ENCODE measurements at places on chromosomes 1 and 21. TPM values are rescaled to one million over a fixed set of nuclear protein-coding genes. Genes with fewer than 3 reads are reported as not detected.

DNA sequence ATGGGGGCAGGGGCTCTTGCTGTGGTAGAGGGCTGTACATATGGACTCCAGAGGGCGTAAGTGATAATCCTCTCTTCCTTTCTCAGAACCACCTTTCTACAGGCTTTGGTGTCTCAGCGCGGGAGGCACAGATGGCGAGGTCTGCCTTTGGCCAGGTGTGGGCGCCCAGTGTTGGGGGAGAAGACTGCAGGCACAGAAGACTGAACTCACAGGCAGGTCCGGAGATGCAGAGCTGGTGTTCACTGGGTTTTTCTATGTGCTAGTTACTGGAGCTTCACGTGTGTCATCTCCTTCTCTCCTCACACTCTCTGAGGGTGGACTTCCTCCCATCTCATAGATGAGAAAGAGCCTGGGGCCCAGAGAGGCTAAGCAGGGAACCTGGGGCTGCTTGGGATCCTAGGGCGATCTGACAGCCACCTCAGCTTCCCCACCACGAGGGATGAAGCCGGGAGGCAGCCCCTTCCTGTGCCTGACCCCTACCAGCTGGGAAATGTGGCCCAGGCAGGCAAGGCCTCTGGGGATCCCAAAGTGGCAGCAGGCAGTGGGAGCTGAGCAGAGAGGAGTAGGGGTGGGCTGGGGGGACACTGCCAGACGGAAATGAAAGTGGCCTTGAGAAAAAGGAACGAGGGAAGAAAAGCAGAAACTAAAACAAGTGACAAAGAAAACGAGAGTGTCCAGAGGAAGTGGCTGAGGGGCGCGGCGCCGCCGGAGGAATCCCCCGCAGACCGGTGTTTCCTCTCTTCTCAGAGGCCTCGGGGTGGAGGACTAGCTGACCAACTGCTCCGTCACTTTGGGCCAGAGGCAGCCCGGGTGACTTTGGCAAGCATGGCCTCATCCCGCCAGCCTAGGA is 191.6 kb downstream of the HIVEP3 start:
- peaks cover 42% of the 10 kb centered on the region for H3K4me1 ChIP-seq
- peak; percentile 46 for DNase-seq
- H3K27ac ChIP-seq = peak overlapping the region; percentile 82
- no peaks in the 10 kb centered on the region for H3K27me3 ChIP-seq

The TMEM52 gene
- total RNA-seq = 0.70 TPM

DNA sequence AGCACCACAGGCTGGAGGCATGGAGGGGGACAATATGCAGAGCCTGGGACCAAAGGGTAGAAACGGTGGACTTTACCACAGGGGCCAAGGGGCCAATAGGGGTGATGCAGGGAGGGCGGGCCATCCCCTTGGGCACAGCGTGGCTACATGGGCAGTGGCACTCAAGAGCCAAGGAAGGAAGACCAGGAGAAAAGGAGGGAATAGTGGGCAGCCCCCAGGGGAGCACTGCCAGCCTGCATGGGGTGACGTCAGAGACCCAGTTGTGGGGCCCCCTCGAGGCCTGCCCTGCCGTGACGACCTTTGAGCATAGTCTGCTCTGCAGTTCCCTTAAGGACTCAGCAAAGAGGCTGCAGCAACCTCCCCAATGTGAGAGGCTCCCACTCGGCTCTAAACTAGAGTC is 95.5 kb upstream of the TMPRSS2 start:
- H3K27ac ChIP-seq = no peak overlapping the region
- H3K4me3 ChIP-seq = no peak overlapping the region
- peaks cover 6% of the 10 kb centered on the region for H3K27me3 ChIP-seq
- H3K4me1 ChIP-seq = no peaks in the 10 kb centered on the region
- H3K36me3 ChIP-seq = no peaks in the 10 kb centered on the region

- H3K4me3 ChIP-seq = no peak overlapping the region
- peaks cover 2% of the 10 kb centered on the region for H3K36me3 ChIP-seq
- DNase-seq = no peak
- H3K27me3 ChIP-seq = peaks cover 69% of the 10 kb centered on the region
These were observed 5.8 kb downstream of the OLIG1 start for GRCh38 chr21:33075596-33076195.

The ANGPTL7 gene
- not detected for total RNA-seq

DNA sequence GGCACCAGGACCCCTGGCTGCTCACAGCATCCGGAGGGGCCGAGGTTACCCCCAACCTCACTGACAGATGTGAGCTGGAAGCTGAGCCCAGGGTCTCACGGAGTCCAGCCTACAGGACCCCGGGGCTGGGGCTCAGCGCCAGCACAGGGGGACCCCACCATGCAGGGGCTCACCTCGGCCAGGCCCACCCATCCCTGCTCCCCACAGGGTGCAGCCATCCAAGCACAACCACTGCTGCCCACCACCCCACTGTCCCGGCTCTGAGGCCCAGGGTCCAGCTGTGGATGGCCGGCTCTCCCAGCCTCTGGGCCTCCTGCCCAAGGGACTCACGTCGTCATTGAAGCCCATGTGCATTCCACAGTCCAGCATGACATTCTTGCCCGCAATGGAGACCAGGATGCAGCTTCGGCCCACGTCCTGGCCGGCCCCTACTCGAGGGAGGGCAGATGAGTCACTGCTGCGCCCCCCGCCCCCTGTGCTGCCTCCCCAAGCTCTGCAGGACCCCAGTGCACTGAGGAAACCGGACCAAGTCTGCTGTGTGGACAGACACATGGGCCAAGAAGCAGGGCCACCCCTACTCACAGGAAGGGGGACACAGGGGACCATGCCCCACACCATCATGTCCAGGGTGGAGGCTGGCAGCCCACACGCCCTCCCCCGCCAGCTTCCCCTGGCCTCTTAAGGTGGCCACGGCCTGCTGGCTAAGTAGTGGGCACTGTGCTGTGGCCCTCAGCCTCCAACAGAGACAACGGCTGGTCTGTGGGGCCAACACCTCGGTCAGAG is 3.6 kb downstream of the INTS11 start:
- H3K27ac ChIP-seq = no peak overlapping the region
- H3K4me1 ChIP-seq = peaks cover 28% of the 10 kb centered on the region
- no peak overlapping the region for H3K4me3 ChIP-seq
- peaks cover 23% of the 10 kb centered on the region for H3K36me3 ChIP-seq
- H3K27me3 ChIP-seq = no peaks in the 10 kb centered on the region

GRCh38 chr1:17903386-17903785 is 148.3 kb downstream of the ACTL8 start:
- H3K27ac ChIP-seq = no peak overlapping the region
- H3K27me3 ChIP-seq = peaks cover 6% of the 10 kb centered on the region
- H3K4me1 ChIP-seq = no peaks in the 10 kb centered on the region
- DNase-seq = no peak
- H3K4me3 ChIP-seq = no peak overlapping the region
- no peaks in the 10 kb centered on the region for H3K36me3 ChIP-seq

DNA sequence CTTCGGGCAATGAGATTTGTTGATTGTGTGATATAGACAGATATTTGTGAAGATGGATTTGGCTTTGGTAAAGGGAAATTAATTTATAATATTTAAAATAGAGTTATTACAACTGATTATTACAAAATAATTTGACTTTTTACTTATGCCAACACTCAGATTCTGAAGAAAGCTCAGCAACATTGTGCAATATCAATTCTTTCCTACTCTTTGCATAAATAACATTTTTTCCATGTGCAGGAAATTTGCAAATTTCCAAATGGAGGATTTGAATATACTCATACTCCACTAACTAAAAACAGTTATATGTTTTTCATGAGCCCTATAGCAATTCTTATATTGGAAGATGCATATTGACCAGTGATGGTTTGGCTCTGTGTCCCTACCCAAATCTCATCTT is 676.4 kb upstream of the ADAMTS5 start:
- H3K36me3 ChIP-seq = no peaks in the 10 kb centered on the region
- H3K27me3 ChIP-seq = no peaks in the 10 kb centered on the region
- DNase-seq = no peak
- no peak overlapping the region for H3K4me3 ChIP-seq
- no peaks in the 10 kb centered on the region for H3K4me1 ChIP-seq

DNA sequence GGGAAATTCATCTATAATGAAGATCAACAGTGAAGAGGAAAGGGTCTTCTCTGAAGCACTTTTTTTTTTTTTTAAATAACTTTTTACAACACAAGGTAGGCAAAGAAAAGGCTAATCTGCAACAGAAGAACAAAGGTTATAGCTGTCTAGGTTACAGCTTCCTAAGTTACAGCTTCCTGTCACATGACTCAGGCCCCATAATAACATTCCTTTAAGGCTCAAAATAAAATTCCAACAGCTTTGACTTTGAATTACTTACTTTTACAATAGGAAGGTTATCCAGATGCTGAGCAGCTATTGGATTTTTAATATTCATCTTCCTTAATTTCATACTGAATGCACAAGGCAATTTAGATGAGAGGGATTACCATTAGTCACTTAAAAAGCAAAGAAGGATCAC is 40.4 kb upstream of the TMEM61 start:
- no peaks in the 10 kb centered on the region for H3K36me3 ChIP-seq
- H3K27ac ChIP-seq = no peak overlapping the region
- no peak overlapping the region for H3K4me3 ChIP-seq
- DNase-seq = no peak

The ARPC5 gene
- total RNA-seq = 271 TPM

The IFI44L gene
- total RNA-seq = 181 TPM

GRCh38 chr1:111399792-111400610 is 27.5 kb downstream of the OVGP1 start:
- no peak overlapping the region for H3K4me3 ChIP-seq
- H3K27me3 ChIP-seq = peaks cover 41% of the 10 kb centered on the region

DNA sequence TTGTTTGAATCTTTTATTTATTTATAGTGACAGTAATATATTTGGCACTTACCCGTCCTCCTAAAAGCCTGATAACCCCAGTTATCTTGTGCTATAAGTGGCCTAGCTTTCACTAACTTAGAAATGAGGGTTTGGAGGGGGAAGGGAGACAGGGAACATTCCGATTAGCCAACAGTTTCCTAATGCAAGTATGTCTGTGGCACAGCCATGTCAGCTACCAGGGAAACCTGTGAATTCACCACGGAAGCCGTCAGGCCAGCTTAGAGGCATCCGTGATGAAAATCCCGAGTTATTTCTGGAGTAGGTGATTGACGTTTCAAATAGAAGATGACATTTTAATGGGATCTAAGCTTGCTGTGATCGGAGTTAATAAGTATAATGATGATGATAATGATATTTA is 39.4 kb upstream of the BCL10 start:
- no peak overlapping the region for H3K4me3 ChIP-seq
- H3K27ac ChIP-seq = no peak overlapping the region
- no peak for DNase-seq
- H3K4me1 ChIP-seq = peaks cover 2% of the 10 kb centered on the region
- peaks cover 34% of the 10 kb centered on the region for H3K27me3 ChIP-seq

DNA sequence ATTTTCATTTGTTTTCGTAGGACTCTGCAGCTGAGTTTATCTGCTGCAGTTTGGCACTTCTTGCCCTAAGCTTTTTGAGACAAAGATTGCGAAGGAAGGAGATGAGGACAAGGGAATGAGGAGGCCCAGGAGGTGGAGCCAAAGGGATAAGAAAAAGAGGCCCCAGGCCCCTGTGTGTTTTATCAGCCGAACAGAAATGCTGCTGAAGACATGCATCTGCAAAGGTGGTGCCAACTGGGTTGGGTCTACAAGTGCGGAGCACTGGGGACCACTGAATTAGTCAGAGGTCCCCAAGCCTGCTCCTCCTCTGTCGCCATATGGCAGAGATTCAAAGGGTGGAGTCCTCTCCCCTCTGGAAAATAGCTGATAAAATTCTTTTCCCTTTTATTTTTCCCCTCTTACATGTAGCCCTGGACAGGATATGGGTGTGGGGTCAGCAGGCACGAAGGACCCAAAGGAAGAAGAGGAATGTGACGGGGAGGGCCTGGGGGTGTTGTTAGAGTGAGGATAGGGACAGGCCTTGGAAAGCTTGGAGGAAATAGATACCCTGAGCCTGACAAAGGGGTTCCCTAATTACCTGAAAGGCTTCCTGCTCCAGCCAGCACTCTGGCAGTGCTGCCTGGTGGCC is 2.7 kb downstream of the CD34 start:
- H3K36me3 ChIP-seq = no peaks in the 10 kb centered on the region
- no peak for DNase-seq
- no peak overlapping the region for H3K27ac ChIP-seq
- H3K27me3 ChIP-seq = peaks cover 52% of the 10 kb centered on the region

The DSCAM gene
- not detected for total RNA-seq

The TSTD1 gene
- 63.2 TPM for total RNA-seq

DNA sequence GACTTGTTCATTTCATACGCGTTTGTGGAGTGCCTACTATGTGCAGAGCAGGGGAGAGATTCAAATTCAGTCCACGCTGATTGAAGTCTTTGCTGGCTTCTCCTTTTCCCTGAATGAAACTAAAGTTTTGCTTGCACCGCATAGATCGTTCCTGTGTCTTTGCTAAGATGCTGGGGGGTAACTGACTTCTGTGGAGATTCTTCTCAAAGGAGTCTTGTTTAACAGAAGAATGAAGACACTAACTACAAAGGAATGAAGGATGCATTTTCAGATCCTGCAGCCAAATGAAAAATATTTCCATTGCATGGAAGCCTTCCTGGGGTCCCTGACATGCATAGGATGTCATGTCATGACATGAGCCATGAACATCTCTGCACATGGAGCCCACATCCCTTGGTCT is 26.9 kb upstream of the H6PD start:
- DNase-seq = no peak
- H3K36me3 ChIP-seq = no peaks in the 10 kb centered on the region
- peaks cover 16% of the 10 kb centered on the region for H3K4me1 ChIP-seq
- H3K27me3 ChIP-seq = peaks cover 44% of the 10 kb centered on the region

The TNFRSF8 gene
- total RNA-seq = 0.97 TPM

The CR2 gene
- total RNA-seq = not detected

The GPA33 gene
- total RNA-seq = 0.24 TPM

The CELF3 gene
- not detected for total RNA-seq

GRCh38 chr1:59703918-59704378 is 110.8 kb upstream of the HOOK1 start:
- DNase-seq = no peak
- H3K27ac ChIP-seq = no peak overlapping the region
- H3K4me1 ChIP-seq = peaks cover 5% of the 10 kb centered on the region
- H3K27me3 ChIP-seq = no peaks in the 10 kb centered on the region
- no peaks in the 10 kb centered on the region for H3K36me3 ChIP-seq
- no peak overlapping the region for H3K4me3 ChIP-seq

The PHF13 gene
- 12.6 TPM for total RNA-seq

GRCh38 chr1:114345930-114346479 is 165.0 kb downstream of the TRIM33 start:
- H3K36me3 ChIP-seq = peaks cover 5% of the 10 kb centered on the region
- H3K27me3 ChIP-seq = no peaks in the 10 kb centered on the region
- peak overlapping the region; percentile 97 for H3K27ac ChIP-seq
- H3K4me1 ChIP-seq = peaks cover 49% of the 10 kb centered on the region
- DNase-seq = no peak

DNA sequence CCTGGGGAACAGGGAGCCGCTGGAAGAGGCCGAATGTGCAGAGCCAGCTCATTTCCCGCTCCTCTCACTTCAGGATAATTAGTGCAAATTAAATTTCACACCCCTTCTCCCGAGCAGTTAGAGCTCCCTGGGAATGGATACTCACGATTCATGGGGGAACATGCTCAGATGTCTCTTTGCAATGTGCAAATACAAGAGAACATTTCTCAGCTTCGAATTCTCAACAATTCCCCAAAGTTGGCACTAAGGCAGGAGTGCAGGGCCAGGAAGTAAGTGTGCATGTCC is 54.9 kb downstream of the CAMK2N1 start:
- H3K4me3 ChIP-seq = no peak overlapping the region
- H3K36me3 ChIP-seq = no peaks in the 10 kb centered on the region
- peaks cover 16% of the 10 kb centered on the region for H3K27me3 ChIP-seq

The UBE2U gene
- not detected for total RNA-seq

GRCh38 chr1:240282061-240282830 is 190.6 kb downstream of the FMN2 start:
- no peak overlapping the region for H3K4me3 ChIP-seq
- no peaks in the 10 kb centered on the region for H3K27me3 ChIP-seq
- no peaks in the 10 kb centered on the region for H3K4me1 ChIP-seq
- no peak overlapping the region for H3K27ac ChIP-seq
- no peaks in the 10 kb centered on the region for H3K36me3 ChIP-seq
- DNase-seq = no peak

All from activated CD8-positive, alpha-beta T cell treated with anti-CD3 and anti-CD28 coated beads, Interleukin-2, amount 10 ng/mL, durations not matched to agents 7 days and 5 days (primary cell).